Esophagus squamous epithelium (tissue), 5 donors: ENCODE measurements at places on chromosomes 12 and 14.

- H3K4me1 ChIP-seq, result no peaks in the 10 kb centered on the region
- H3K4me3 ChIP-seq, result no peak overlapping the region
- no peaks in the 10 kb centered on the region for H3K36me3 ChIP-seq
- H3K27me3 ChIP-seq, result no peaks in the 10 kb centered on the region
- H3K27ac ChIP-seq, result no peak overlapping the region
Observed at GRCh38 chr12:44015333-44015941, 179.6 kb downstream of the TMEM117 start.

- H3K4me1 ChIP-seq, result no peaks in the 10 kb centered on the region
- no peaks in the 10 kb centered on the region for H3K36me3 ChIP-seq
- no peaks in the 10 kb centered on the region for H3K27me3 ChIP-seq
- H3K4me3 ChIP-seq, result no peak overlapping the region
- no peak overlapping the region for H3K27ac ChIP-seq
Observed at GRCh38 chr12:31620311-31620710, 29.4 kb upstream of the DENND5B start.

DNA sequence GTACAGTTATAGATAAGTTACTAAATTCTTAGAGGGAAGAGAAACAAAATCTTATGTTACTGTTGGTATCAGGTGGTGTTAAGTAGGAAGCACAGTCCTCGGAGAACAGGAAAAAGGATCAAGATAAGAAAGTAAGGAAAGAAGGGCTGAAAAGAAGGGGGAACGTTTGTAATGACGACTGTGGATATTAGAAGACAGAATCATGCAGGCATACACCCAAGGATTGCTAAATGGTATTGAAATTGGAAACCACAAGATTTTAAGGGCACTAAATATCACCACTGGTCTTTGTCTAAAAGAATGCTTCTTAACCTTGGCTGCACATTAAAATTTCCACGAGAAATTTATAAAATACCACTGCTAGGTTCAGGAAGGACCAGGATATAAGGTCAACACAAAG lies 34.1 kb upstream of the ERGIC2 start:
- DNase-seq, result no peak
- H3K4me3 ChIP-seq, result no peak overlapping the region
- H3K4me1 ChIP-seq, result no peaks in the 10 kb centered on the region
- no peak overlapping the region for H3K27ac ChIP-seq
- no peaks in the 10 kb centered on the region for H3K36me3 ChIP-seq

- no peaks in the 10 kb centered on the region for H3K4me1 ChIP-seq
- no peak for DNase-seq
- no peak overlapping the region for H3K27ac ChIP-seq
- no peaks in the 10 kb centered on the region for H3K36me3 ChIP-seq
- no peak overlapping the region for H3K4me3 ChIP-seq
- no peaks in the 10 kb centered on the region for H3K27me3 ChIP-seq
Observed at GRCh38 chr14:76257842-76258397, 106.2 kb downstream of the GPATCH2L start.

DNA sequence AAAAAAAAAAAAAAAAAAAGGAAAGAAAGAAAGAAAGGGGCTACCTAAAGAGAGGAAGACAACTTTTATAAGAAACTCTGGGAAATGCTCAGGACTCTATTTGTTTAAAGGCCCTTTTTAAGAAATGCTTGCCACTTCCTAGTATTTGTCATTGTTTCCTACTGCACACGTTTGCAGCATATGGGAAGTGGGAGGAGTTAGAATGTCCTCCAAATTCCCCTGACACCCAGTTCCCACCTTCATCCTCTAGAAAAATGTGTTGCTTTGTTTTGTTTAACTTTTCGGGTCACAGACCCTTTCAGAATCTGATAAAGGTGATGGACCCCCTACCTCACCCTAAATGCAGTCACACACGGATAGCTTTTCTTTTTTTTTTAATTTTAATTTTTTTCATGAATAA lies 40.8 kb downstream of the NINJ2 start:
- H3K4me3 ChIP-seq, result no peak overlapping the region
- H3K27me3 ChIP-seq, result no peaks in the 10 kb centered on the region
- no peak for DNase-seq
- peak overlapping the region; percentile 2 for H3K27ac ChIP-seq

DNA sequence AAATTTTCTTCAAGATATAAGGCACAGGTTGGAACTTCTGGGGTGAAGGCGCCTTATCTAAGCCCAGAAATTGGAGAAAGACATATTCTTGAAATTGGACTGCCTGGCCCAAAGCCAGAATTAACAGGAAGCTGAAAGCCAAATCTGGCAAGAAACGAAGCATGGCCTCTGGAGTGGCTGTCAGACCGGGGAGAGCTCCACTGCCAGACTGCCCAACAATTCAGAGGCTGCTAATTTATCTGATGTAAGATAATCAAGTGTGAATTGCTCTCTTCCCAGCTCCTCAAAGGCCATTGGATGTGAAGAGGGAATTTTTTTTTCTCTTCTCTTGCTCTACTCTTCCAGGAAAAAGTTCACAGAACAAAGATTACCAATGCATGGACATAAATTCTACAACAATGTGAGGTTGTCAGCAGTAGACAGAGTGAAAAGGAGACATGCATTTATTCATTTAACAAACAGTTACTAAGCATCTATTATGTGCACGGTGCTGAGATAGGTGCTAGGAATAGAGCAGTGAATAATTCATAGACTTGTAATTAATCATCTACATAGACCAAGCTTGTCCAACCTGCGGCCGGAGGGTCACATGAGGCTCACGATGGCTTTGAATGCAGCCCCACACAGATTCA lies at the start of gene GDF3:
TSS of gene GDF3 (minus strand) at position 210 of the 632 bp plus-strand sequence. CDS start at position 163, 47 bp downstream.
- no peaks in the 10 kb centered on the region for H3K4me1 ChIP-seq
- no peaks in the 10 kb centered on the region for H3K27me3 ChIP-seq
- H3K4me3 ChIP-seq, result no peak within 1 kb of the TSS

- H3K27ac ChIP-seq, result no peak overlapping the region
- H3K4me1 ChIP-seq, result peaks cover 68% of the 10 kb centered on the region
Observed at GRCh38 chr14:65228436-65228835, 126.1 kb upstream of the MAX start.

DNA sequence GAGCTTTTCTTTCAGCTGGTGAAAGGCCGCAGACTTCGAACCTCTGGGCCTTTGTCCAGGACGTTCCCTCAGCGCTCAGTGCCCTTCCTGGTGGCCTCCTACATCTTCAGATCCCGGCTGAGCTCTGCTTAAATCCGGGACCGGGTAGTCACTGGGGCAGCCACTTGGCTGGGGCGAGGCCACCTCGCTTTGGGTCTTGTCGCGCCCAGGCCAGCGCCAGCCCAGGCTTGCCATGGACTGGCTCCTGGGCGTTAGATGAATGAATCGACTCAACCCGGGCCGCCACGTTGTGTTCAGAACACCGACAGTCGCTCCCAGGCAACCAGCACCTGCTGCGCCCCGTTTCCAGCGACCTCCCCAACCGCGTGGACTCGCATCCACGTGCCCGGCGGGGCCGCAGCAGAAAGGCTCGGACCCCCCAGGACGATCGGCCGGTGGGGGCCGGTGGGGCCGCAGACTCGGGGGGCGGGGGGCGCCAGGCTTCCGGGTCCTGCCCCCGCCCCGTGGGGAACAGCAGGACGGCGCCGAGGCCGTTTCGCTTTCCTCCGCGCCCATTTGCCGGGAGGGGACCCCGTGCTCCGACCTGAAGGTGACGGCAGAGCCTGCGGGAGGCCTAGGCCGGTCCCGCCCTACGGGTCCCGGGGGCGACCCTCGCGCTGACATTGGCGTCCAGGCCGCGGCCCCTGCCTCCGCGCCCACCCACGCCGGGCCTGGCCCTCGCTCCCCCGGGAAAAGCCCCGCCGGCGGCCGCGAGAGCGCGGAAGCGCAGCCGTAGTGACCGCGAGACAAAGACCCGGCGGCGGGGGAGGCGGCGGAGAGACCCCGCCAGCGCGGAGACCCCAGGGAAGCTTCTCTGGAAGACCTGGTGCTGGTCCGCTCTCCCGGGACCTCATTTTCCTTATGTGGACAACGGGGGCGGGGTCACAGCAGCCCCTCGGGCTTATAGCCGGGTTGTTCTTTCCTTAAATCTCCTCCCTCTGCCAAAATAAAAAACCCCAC lies 37.3 kb upstream of the RCOR1 start:
- no peak for DNase-seq
- peaks cover 29% of the 10 kb centered on the region for H3K4me1 ChIP-seq
- H3K27me3 ChIP-seq, result no peaks in the 10 kb centered on the region
- H3K36me3 ChIP-seq, result no peaks in the 10 kb centered on the region
- H3K4me3 ChIP-seq, result peak overlapping the region; percentile 81

DNA sequence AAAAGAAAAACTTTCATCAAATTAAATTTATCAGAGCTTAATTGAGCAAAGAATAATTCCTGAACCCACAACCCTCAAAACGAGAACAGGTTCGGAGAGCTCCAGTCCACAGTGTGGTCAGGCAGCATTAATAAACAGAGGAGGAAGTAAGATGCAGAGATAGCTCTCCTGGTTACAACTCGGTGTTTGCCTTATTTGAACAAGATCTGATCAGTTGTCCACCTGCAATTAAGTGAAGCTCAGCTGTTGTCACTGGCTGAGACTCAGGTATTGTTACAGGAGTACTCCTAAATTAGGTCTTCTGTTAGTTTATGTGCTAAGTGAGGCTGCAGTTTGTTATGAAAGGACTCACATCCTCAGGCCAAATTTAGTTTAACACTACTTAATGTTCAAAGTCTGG lies 451.4 kb upstream of the PDE3A start:
- peaks cover 10% of the 10 kb centered on the region for H3K4me1 ChIP-seq
- no peaks in the 10 kb centered on the region for H3K27me3 ChIP-seq
- H3K4me3 ChIP-seq, result no peak overlapping the region
- H3K36me3 ChIP-seq, result no peaks in the 10 kb centered on the region
- no peak for DNase-seq

DNA sequence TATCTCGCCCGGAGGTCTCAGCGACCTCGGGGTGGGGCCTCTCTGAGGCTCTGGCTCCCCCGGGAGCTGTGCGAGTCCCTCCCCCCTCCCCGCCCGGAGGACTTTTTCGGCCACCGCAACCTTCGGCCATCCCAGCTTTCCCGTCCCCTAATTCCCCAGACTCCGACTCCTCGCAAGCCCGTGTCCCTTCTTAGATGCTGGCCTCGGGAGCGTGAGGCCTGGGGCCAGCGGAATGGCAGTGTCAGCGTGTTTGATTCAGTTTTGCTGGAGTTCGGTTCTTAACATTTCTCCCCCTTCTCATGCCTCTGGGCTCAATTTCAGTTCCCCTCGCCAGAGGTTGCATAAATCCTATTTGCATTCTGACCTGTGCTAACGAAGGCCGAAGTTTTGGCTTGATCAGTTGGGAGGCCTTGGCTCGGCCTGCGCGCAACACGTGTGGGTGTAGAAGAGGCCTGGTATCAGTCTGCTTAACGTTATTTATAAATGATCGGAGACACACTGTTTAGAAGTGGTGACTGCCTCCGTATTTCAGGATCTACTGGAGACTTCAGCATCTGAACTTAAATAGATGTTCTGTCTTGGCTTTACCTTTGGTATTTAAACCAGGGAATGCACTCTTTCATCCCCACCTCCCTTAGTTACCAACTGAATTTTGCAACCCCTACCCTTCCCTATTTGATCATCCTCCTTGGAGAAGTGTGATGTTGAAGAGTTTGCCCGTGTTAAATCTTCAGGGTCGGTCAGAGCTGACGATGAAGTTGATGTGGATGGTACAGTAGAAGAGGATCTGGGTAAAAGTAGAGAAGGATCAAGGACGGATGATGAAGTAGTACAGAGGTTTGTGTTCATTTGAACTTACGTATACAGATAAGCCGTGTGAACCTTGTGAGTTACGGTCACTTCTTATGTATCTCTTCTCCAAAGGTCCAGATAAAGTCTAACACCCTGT lies 851 bp downstream of the HSP90B1 start:
- H3K27me3 ChIP-seq, result no peaks in the 10 kb centered on the region
- H3K36me3 ChIP-seq, result no peaks in the 10 kb centered on the region
- peak overlapping the region; percentile 95 for H3K27ac ChIP-seq
- no peak for DNase-seq
- peaks cover 22% of the 10 kb centered on the region for H3K4me1 ChIP-seq

DNA sequence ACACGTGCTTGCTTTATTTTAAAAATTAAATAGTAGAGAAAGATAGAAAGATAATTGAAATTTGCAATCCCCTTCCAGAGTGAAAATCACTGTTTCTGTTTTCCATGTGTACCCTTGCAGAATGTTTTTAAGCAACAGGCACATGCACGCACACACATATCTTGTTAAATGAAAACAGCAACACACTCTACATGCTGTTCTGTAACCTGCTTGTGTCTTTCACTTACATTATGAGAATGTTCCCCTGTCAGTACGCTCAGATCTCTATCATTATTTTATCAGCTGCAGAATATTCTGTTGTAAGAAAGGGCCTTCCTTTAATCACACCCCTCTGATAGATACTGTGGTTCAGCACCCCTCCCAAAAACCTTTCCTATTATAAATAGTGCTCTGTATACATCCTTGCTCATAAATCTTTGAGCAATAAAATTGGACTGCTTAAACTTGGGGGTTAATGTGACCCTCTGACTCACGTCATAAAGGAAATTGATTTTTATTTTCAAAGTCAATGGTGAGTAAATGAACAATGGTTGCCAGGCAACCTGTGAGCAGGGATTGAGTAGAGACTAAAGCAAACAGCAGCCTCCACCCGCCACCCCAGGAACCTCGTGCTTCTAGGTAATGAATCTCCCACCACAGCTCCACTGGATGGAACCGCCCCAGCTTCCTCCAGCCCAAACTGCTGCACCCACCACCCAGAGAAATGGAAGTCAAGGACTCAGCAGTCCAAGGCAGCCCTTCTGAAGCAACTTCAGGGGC lies 31.9 kb upstream of the CHGA start:
- H3K36me3 ChIP-seq, result no peaks in the 10 kb centered on the region
- H3K27ac ChIP-seq, result no peak overlapping the region
- no peak overlapping the region for H3K4me3 ChIP-seq
- no peaks in the 10 kb centered on the region for H3K27me3 ChIP-seq
- no peak for DNase-seq

DNA sequence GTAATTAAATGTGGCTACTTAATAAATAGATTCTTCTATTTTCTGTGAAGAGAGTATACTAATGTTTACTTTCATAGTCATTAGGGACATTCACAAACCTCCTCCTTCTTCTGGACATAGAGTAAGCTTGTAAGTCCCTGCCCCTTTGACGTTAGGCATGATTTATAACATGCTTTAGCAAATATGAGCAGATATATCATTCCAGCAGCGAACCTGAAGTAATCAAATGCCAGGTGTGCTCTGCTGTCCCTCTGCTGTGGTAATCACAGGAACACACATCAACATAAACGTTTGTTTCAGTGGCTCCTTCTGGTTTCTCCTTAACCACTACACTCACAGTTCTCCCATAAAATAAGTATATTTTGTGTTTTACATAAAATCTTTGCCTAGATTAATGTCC lies 961.8 kb downstream of the FLRT2 start:
- no peak overlapping the region for H3K4me3 ChIP-seq
- H3K27me3 ChIP-seq, result no peaks in the 10 kb centered on the region
- no peak for DNase-seq
- no peak overlapping the region for H3K27ac ChIP-seq
- H3K4me1 ChIP-seq, result no peaks in the 10 kb centered on the region

DNA sequence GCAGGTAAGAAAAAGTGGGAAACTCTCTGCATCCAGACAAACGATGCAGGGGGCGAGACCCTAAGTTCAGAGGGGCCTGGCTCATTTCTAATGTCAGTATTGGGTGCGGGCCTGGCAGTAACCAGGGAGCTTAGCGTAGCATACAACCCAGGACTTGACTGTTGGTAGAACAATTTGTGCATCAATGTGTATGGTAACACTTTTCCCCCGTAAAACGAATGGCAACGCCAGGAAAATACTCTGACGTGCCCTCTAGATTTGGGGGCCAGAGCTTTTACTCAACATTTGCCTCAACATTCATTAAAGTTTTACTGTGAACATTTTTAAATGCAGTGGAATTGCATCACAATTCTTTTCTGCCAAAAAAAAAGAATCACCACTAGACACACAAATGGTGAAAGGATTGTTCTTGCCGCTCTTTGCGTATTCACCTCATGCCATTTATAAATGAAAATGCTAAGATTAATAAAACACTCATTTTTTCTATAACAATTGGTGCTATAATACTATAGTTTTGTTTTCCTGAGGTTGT lies 867 bp downstream of the RHOJ start:
- H3K36me3 ChIP-seq, result no peaks in the 10 kb centered on the region
- no peaks in the 10 kb centered on the region for H3K27me3 ChIP-seq
- peak overlapping the region; percentile 66 for H3K4me3 ChIP-seq
- H3K27ac ChIP-seq, result peak overlapping the region; percentile 94
